ENCODE measurements at places on chromosomes 2 and 18.

DNA sequence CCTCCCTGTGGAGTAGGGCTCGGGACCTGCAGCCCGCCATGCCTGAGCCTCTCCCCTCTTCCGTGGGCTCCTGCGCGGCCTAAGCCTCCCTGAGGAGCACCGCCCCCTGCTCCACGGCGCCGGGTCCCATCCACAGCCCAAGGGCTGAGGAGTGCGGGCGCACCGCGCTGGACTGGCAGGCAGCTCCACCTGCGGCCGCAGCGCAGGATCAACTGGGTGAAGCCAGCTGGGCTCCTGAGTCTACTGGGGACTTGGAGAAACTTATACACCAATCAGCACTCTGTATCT lies 17.8 kb upstream of the ACVR2A start:
- DNase-seq, result no peak

GRCh38 chr2:82690757-82691411 lies 1768.2 kb downstream of the SUCLG1 start:
- no peak for DNase-seq

DNA sequence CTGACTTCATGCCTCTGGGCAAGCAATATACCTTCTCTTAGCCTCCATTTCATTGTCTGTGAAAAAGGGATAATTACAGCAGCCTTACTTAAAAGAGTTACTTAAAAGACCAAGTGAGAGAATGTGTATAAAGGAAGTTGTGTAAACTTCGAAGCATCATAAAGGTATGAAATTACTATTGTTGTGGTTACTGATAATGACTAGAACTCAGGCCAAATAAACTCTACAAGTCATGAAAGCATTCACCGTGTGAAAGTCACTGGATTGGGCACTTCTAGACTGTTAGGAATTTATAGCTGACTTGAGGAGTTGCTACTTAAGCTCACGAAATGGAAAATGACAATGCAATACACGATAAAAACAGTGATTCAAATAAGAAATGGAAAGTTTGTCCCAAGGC lies 67.4 kb upstream of the HAAO start:
- DNase-seq, result no peak

- DNase-seq, result no peak
These were observed 26.4 kb downstream of the CHMP1B start for GRCh38 chr18:11877497-11878135.

DNA sequence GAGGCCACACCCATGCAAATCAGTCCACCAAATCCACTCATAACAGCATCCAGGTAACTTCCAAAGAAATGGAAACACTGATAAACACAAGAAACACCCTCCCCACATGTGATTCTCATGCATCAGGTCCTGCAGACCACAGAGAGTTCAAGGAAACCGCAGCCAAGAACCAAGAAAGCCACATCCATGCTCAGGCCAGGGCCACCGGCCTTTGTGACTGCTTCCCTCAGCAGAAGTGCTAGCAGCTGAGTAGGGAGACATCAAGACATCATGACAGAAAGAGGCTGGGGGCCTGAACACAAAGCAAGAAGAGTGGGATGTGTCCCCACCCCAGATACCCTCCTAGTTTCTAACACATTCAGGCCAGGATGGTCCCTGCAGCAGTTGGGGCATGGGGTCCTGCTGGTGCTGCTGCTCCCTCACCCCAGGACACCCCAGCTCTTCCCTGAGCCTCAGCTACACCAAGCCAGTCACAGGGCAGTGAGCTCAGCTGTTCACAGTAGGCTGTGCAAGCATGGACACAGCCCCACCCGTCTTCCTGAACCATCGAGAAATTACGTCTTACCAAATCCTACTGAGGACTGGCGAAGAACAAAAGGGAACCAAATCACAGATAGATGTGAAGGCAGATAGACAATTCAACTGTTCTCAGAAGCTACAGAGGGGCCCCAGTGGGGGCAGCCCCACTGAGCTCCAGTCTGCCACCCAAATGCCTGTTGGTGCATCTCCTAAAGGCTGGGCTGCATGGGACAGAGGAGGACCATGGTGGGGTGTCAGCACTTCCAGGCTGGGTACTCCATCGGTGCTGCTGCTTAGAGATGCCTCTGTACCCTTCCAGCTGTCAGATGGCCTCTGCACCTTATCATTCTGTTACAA lies 60.9 kb downstream of the HDAC4 start:
- DNase-seq, result no peak

DNA sequence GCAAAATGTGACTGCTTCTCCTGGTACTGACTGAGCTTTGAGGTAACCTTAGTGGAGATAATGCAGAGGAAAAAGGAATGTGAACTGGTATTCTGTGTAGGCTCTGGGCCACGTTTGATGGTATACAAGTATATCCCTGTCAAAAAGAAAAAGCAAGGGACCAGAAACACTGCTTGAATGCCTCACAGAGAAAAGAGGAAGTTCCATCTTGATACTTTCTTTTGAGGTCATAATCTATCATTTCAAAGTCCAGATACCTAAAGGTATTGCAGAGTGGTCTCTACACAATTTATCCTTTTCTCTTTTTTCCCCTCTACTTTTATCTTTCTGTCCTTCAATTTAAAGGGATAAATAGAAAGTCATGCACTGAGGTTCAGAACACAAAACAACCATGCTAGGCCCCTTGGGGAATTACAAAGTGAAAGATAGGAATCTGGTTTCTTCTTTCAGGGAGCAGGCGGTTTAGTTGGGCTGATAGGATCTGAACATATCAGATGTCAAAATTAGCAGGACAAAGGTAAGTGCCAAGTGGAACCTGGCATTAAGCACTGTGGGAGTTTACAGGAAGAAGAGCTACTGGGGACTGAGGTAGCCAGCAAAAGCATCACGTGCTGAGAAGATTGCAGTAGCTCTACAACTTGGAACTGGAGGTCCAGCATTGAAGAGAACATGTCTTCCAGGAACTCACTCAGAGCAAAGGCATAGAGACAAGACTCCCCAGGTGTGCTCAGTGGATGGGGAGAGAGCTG lies 121.2 kb downstream of the LYPD6 start:
- no peak for DNase-seq

DNA sequence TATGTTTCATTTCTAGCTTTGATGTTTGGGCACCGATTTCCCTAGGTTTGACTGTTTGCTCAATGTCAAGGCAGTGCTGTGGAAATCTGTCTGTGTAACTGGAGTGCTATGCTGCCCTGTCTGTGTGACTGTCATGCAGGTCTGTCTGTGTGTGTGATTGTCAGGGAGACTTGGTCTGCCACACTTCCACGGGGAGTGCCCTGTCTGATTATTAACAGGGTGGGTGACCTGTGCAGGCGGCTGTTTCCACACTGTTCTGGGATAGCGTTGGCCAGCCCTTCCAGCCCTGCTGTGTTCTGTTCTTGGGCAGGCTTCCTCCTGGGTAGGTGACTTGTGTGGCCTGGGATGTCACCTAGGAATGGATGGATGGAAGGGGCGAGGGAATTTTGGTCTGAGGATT lies 85.3 kb downstream of the FHOD3 start:
- DNase-seq, result no peak

- DNase-seq, result peak; percentile 98
These were observed 46.0 kb downstream of the LRRFIP1 start for GRCh38 chr2:237673130-237674001.

DNA sequence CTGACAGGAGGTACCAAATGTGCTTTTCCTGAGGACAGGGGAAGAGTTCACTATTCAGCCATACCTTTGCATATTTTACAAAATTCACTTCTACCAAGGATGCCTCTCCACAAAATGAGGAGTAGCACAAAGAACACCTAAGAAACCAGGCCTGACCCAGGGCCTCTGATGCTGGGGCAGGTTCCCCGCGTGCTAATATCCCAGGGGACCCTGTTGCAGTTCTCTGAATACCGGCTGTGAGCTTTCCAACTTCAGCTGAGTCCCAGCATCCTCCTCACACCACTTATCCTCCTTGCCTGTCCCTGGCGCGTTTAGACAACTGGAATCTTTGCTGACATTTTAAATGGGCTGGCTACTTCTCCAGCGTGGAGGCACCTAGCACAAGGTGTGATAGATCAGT lies 142.3 kb downstream of the BCL2 start:
- DNase-seq, result no peak

DNA sequence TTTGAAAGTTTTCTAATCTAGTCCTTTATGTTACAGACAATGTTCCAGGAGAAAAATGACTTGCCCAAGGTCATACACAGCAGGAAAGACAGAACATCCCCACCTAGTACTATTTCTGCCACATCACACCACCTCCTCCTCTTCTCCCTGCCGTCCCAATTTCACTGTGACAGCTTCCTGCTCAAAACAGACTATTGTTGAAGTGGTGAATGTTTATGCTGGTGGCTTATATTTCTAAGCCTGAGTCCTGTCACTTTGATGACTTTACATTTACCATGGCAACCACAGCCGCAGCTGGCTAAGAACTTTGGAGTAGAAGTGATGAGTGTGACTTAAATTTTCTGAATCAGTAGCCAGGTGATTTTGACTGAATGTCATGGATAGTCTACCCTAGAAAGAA lies 10.0 kb downstream of the GALNT5 start:
- DNase-seq, result no peak

DNA sequence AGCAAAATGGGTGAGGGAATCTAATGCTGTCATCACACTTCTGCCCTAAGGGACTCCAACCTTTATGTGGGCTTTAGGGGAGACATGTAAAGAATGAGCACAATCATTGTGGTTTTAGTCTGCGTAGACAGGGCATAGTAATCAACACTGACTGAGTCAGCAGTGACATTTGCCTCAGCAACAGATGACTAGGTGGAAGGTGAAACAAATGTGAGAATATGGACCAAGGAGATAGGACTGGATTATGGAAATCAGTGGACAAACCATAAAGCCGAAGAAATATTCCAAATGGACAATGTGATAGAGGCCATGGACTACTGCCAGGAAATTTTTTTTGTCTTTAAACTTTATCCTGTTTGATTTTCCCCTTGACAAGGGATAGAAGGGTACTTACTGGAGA lies 83.9 kb downstream of the PDK1 start:
- no peak for DNase-seq

DNA sequence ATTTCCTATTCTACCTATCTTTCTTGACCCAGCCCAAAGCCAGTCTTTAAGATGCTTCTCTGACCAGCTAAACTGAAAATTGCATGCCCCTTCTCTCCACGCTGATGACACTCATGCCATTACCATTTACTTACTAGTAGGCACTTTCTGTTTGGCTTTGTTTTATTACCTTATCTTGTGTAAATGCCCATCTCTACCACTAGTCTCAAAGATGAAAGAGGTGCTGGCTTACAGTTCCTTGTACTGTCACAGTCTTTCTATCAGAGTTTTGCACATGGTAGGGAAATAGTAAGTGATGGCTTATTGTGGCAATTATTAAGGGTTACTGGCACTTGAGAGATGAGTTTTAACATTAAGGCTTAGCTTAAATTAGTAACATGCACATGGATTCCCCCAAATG lies 352.1 kb downstream of the RBM43 start:
- no peak for DNase-seq

- no peak for DNase-seq
These were observed 153.2 kb downstream of the WDR7 start for GRCh38 chr18:56804395-56804794.

DNA sequence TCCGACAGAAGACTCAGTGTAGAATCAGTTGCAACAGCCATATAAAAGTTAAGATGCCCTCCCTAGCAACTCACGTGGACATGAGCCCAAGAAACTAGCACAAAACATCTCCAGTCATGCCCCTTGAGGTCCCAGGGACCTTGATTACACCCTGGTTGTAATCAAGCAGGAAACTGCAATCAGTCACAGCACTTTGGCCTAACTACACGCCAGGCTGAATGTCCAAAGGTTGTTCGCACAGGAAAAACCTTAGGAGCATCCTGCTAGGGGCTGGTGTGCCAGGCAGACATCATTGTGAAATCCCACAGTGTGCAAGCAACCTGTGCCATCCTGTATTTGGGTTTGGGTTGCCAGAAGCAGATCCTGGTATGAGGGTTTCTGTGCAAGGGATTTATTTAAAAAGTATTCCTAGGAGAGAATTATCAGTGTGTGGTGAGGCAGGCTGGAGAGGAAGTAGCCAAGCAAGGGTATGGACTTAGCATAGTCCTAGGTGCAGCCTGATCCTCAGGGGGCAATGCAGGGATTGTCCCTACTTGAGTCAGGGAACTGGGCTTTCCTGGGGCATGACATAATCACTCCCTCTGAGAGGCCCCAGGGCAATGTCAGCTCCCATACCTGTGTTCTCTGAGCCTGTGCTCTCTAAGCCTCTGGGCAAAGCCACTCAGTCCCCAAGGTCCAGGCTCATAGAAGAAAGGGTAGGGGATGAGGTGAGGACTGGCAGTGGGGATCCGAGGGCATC lies 17.8 kb upstream of the SULT1C2 start:
- DNase-seq, result no peak

GRCh38 chr2:104888489-104889258 lies 34.8 kb downstream of the POU3F3 start:
- DNase-seq, result no peak

- no peak for DNase-seq
These were observed 9.2 kb upstream of the BBS5 start for GRCh38 chr2:169469952-169470572.

Data from stimulated activated CD4-positive, alpha-beta T cell treated with anti-CD3 and anti-CD28 coated beads, Interleukin-4, amount 100 ng/mL, for 4 hours (primary cell).